PC-9 (cell line): ENCODE measurements at places on chromosomes 1 and 21. TPM values are rescaled to one million over a fixed set of nuclear protein-coding genes. Genes with fewer than 3 reads are reported as not detected.

The TDRD5 gene
- total RNA-seq, result not detected in 2 replicates

The LCE5A gene
- not detected in 2 replicates for total RNA-seq

The MCOLN2 gene
- 0.23 TPM in 1 of 2 replicates, not detected in the other for total RNA-seq

- no peak for DNase-seq
Observed at GRCh38 chr1:36366091-36366661, 19.5 kb downstream of the STK40 start.

DNA sequence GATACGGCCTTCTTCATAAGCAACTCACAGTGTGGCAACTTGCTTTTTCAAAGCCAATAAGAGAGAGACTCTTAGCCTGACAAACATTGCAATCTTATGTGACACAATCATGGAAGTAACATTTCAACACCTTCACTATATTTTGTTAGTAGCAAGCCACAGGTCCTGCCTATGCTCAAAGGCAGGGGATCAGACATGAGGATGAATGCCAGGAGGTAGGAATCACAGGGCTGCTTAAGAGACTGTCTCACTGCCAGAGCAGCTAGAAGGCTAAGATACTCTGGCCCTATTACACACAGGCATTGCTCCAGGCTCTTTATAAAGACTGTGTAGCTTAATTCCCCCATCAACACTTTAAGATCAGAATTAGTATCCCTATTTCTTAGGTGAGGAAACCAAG is 236.2 kb upstream of the KAZN start:
- no peak for DNase-seq

DNA sequence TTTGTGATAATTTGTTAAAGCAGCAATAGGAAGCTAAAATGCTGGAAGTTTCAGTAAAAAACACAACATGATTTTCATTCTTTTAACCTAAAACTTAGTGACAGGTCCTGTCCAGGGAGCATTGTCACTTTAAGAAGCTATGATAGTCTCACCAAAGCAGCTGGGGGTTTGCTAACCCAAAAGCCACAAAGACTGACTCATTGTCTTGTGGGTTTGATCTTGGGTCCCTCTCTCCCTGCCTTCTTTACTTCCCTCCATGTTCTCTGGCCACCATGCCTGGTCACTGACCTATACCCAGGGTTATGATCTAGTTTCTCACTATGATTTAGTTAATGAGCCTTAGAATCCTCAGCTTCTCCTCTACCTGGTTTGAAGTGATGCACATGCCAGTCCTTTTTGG is 213.5 kb upstream of the PTGFR start:
- DNase-seq, result peak; percentile 19

DNA sequence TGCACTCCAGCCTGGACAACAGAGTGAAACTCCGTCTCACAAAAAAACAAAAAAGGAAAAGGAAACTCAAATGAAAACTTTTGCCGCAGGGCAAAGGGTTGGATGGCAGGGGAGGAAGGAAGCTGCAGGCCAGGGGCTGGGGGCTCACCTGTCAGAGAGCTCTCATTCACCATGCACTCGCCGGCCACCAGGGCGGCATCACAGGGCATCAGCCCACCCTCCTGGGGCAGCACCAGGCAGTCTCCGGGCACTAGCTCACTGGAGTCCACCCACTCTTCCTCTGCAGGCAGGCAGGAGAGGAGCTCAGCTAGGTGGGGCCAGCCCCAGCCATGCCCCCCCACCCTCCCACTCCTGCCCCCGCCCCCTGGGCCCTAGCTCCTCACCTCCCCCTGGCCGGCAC is 11.9 kb downstream of the ATP13A2 start:
- DNase-seq, result no peak

GRCh38 chr1:232950197-232951176 is at the start of gene NTPCR:
Gene NTPCR (plus strand): TSS chr1:232950611. CDS start chr1:232950711, 100 bp downstream.
- peak; percentile 74 for DNase-seq

DNA sequence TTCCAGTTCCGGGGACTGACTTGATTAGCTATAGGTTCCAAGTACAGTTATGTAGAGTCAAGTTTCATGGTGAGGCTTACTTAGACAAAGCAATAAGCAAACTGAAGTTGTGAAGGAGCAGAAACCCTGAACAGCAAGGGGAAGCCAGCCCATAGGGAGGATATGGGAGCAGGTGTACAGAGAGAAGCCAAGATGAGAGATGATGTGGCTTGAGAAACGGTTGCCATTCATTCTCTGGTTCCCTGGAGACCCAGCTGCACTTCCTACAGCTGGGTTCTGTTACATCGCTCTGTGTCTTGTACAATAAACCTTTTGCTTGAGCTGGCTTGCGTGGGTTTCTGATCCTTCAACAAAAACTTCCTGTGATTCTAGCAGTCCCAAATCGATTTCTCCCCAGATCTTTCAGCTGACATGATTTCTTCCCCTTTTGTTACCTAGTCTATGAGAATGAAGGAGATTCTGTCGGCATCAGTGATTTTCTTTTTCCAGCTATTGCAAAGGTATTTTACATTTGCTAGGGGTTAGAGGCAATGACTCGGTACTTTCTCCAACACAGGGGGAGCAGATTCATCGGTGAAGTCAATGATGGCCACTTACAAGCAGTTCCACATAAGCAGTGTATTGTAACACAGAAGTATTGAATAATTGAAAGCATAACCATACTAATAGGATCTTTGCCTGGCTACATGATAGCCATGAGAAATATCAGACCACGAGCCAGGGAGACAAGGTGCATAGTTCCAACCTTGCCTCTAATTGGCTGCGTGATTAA is 67.3 kb downstream of the URB2 start:
- DNase-seq, result no peak

GRCh38 chr1:158675563-158676323 is 10.8 kb downstream of the SPTA1 start:
- no peak for DNase-seq

- DNase-seq, result no peak
Observed at GRCh38 chr1:210882414-210883221, 251.3 kb downstream of the KCNH1 start.

DNA sequence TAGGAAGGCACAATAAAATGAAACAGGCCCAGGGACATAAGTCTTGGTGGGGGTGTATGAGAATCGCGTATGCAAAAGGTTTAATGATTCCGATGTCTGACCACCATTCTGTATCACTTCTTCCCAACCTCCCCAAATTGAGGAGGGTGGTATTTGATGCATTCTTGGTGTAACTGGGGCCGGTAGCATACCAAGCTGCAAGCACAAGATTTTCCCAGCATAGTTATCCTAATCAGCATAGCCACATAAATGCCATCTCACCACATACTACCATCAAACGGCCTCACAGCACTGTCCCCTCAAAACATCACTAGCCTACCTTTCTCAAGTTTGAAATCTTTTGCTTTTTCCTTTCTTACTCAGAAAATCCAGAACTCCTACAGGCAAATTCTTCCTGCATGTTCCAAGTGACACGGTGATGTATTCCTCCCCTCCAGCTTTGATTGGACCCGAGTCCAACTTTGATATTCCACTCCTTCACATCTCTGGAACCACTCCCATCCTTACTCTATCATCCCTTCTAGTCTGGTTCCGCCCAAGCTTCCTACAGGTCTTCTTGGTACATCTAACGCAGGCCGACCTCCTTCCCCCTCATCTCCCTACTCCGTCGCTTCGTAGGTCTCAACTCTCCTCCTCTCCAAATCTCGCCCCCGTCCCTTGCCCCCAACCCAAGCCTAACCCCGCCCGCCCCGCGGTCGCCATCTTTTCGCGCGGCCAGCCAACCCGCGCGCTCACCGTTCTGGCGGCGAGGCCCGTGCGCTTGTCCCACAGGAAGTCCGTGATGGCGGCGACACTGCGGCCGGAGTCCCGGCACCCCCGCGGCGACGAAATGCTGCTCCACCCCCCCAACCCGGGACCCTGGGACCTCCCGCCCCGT is 600 bp downstream of the CLK2 start:
- DNase-seq, result no peak

DNA sequence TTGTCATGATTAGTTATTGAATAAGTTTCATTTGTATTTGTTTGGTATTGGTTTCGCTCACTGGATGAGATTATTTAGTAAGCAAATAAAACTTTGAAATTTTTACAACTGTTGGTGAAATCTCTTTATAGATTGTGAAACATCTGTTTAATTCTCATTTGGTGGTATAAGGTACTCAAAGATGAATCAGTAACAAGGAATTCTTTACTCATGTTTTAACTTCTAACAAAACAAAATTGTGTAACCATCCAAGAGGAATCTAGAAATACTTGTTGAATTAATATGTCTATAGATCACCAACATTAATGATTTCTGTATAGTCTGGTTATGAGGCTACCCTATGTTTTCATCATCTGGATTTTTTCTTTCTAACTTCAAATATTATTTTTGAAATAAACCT is 62.8 kb upstream of the USP25 start:
- no peak for DNase-seq

- DNase-seq, result no peak
Observed at GRCh38 chr1:182255494-182255893, 136.1 kb downstream of the GLUL start.

DNA sequence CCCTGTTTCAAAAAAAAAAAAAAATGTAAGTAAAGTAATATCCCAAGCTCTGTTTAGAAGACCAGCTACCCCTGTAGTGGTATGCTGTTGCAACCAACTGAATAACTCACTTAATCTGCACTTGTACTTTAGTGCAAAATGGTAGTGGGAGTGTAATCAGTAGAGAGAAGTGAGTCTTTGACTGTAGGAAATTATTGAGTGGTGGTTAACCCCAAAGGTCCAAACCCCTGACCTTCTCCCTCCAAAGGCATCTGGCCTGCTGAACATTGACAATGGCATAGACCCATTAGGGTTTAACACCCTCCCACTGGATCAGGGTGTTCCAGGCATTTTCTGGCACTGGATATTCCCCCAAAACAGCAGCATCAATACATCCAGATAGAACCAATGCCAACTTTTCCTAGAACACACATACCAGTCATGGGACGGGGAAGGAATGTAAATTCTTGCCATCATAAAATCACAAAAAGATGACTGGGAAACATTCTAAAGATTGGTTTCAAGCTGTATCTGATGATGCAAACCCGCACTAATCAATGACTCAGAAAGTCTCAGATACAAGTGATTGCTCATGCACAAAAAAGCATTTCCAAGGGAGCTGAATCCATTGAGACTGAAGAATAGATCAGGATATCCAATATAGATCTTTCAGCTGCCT is 110.3 kb downstream of the MRPL39 start:
- no peak for DNase-seq

DNA sequence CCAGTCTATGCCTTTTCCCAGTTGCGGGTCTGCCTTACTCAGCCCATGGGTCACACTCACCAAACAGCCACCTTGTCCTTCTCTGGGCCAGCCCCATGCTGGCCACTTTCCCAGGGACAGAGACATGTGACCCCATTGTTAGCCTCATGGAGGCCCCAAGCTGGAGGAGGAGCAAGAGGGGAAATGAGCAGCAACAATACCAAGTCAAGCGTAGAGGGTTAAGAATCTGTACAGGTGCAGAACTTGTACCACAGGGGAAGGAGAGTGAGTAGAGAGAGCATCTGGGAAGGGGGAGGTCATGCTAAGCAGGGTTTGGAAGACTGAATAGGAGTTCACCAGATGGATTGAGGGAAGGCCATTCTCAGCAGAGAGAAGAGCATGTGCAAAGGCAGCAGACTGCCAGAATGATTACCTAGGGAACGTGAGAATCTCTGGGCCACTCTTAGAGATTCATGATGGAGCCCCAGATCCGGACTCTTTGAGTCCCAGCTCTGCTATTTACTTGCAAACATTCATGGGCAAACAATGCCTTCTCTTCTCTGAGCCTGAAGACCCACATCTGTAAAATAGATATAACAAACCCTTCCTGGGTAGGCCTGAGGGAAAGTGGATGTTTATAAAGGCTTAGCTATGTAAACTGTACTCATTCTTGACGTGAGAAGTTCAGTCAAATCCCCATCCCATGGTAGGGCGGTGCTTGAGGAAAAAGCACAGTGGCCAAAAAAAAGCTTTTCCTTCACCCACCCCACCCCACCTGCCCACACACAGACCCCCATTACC is 2.8 kb upstream of the SLC2A1 start:
- DNase-seq, result peak; percentile 58

DNA sequence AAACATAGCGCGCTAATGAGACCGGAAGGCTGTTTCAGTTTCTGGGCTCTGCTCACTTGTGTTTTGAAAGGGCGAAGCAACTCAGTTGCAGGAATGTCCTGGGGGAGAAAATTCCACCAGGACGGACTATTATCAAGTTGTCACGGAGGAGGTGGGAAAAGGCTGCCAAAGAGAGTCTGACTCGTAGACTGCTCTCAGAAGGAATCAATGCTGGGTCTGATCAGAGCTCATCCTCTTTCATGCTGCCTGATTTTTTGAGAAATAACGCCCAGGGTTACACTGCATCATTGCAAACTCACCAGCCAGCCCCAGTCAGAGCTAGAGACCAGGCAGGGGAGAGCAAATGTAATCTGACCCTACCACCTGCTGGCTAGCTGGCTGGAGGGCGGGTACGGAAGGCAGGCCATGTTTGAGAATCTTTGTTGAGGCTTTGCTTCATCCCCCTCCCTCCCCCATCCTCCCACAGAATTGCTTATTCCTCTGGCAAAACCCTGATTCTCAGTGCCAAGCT is 36.4 kb upstream of the BCL9 start:
- DNase-seq, result peak; percentile 50

GRCh38 chr1:225471453-225472301 is 43.8 kb upstream of the LBR start:
- no peak for DNase-seq

DNA sequence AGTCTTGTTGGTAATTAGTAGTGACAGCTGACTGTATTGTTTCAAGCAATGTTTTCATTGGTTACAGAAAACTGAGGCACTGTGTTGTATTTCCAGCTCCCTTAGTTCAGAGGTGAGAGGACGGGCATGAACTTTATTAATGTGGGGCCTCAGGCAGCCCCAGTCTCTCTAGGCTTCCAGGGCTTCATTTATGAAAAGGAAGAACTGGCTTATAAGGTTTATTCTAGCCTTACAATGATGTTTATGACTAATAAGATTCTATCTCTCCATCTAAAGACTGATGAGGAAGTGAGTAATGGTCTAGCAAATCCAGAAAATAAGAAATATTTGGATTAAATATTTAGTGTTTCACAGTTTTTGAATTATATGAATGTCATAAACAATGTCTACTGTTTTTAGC is 41.5 kb downstream of the CBS start:
- DNase-seq, result peak; percentile 67

GRCh38 chr1:36909946-36910725 is 124.2 kb downstream of the GRIK3 start:
- DNase-seq, result no peak

GRCh38 chr1:89179343-89179742 is 3.5 kb upstream of the GBP7 start:
- DNase-seq, result peak; percentile 20

DNA sequence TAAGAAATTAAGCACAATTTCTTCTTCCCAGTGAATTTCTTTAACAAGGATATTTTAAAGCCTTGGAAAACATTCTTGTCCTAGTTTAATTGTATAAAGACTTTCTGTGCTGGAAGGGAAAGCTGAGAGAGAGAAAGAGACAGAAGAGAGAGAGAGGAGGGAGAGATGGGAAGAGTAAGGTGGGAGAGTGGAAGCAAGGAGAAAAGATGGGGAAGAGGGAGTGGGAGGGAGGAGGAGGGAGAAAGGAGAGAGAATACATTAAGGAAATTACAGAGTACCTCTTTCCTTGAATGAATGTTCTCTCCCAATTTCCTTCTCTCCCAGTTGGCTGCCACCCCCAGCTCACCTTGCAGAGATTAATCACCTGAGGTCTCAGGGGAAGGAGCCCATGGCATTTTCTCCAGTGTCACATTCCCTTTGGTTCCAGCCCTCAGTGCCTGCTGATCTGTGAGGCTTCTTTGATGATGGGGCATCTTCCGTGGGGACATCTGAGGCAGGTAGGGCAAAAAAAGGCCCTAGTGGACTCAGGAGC is 32.4 kb upstream of the KCNA10 start:
- DNase-seq, result no peak
